SK-N-MC (cell line): ENCODE measurements at places on chromosomes 1 and 21.

GRCh38 chr1:63592536-63593302 is 492 bp upstream of the PGM1 start:
- DNase-seq, result no peak

DNA sequence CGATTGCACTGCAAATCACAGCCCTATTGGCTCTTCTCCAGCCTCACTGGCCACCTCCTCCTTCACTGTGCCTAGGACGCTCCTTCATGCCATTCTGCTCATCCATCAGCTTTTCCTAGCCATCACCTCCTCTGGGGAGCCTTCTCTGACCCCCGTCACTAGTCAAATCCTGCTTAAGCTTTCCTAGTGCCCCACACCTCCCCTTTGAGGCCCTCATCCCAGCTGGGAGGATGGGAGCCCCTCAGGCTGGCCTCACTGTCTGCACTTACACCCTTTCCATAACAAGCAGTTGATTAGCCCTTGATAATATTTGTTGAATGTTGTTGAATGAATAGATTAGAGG is 50.7 kb downstream of the KLHDC7A start:
- no peak for DNase-seq

GRCh38 chr1:39407510-39407895 is 83.9 kb upstream of the BMP8A start:
- no peak for DNase-seq

DNA sequence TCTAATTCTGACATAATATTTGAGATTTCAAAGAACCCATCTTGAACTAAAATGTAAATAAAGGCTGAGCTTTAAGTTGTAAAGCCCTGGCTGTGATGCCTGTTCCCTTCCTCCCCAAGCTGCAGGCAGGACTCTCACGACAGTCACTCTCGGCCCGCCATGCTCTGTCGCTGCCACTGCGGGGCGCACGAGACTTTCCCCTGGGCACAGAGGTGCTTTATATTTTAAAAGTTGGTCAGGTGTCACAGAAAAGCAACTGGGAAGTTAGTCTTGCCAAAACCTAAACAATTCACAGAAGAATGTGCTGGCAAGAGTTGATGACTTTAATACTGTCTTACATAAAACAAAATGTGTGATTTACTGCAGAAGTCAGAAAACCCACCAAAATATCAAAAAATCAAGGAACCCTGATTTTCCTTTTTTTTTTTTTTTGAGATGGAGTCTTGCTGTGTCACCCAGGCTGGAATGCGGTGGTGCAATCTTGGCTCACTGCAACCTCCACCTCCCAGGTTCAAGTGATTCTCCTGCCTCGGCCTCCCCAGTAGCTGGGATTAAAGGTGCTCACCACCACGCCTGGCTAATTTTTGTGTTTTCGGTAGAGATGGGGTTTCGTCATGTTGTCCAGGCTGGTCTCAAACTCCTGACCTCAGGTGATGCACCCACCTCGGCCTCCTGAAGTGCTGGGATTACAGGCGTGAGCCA is 10.7 kb downstream of the LRRC47 start:
- no peak for DNase-seq

GRCh38 chr1:207194197-207194596 is 90.2 kb downstream of the C4BPA start:
- DNase-seq, result no peak

DNA sequence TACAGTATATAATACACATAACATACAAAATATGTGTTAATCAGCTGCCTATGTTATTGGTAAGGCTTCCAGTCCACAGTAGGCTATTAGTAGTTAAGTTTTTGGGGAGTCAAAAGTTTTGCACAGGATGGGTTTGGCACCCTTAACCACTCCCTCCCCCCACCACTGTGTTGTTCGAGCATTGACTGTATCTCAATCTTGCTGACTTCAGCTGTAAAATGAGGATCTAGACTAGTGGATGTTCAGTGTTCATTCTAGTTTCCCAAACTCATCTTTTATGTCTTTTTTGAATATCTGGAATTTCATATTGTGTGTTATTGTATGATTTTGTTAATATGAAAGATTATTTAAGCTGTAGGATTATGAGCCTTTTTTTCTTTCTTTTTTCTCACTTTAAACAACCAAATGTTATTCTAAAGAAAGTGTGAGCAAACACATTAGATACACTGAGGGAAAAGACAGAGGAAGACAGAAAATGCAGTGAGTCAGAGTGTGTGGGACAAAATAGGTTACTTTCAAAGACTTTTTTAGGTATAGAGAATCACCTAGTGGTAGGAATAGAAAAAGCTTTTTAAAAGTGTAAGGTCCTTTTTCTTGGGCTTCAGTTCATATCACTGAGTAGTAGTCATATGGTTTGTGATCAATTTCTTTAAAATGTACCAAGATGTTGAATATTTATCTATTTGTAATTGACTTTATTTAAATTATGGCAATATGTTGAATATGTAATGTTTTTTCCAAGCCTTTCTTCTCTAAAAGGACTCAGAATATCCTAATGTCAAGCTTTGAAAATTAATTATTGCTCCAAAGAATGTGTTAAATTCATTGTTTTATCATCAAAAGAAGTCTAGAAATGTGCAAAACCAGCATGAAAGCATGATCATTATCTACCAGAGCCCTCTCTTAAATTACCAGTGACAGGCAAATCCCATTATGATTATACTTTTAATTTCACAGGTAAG is 17.9 kb upstream of the CENPF start:
- no peak for DNase-seq
